ENCODE measurements at places on chromosomes 16 and 17. TPM values are rescaled to one million over a fixed set of nuclear protein-coding genes. Genes with fewer than 3 reads are reported as not detected.

IL4R gene
- 49.7 TPM for polyA plus RNA-seq

MFSD6L gene
- 3.3 TPM for polyA plus RNA-seq

TPSG1 gene
- not detected for polyA plus RNA-seq

DNA sequence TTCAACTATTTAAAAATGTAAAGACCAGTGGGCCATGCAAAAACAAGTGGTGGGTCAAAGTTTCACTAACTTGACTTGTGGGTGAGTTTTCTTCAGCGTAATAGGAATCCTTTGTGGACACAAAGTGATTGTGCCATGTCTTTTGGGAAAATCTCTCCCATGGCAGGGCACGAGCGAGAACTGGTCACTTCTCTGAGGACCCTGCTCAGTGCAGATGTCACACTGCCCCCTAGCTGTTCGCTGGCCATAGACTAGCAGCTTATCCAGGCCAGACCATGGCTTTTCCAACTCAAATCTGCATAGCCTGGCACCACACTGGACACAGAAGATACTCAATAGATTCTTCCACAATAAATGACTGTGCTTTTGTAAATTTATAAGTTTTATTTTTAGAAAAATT lies 306.0 kb upstream of the CCL2 start:
- H3K4me1 ChIP-seq = no peaks in the 10 kb centered on the region
- H3K27ac ChIP-seq = no peak overlapping the region
- H3K36me3 ChIP-seq = no peaks in the 10 kb centered on the region
- no peak for DNase-seq
- no peaks in the 10 kb centered on the region for H3K27me3 ChIP-seq

DNA sequence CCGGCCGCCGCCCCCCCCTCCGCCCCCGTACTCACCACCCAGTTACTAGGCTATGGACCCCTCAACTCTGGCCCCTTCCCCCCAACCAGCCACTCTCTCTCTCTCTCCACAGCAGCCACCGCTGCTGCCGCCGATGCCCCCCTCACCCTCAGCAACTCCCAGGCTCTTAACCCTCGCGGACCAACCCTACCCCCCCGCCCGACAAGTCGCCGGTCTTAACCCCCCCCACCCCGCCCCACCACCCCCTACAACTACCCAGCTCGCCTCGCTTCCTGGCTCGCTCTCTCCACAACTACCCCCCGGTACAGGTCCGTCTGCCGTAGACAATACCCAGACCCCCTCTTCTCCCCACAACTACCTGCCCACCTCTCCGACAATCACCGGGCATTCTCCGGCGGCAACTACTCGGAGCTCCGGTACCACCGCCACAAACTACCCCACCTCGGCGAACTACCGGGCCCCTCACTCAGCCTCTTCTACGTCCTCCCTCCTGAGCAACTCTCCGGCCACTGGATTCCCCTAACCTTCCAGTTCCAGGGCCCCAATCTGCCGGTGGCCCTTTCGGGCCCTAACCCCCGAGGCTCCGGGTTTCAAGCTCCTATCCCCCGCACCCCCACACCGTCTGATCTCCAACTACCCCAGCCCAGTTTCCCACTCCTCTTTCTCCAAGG lies 702 bp downstream of the PHF23 start:
- peaks cover 17% of the 10 kb centered on the region for H3K4me1 ChIP-seq
- peak overlapping the region; percentile 88 for H3K27ac ChIP-seq
- peak overlapping the region; percentile 79 for H3K4me3 ChIP-seq
- no peaks in the 10 kb centered on the region for H3K36me3 ChIP-seq
- no peaks in the 10 kb centered on the region for H3K27me3 ChIP-seq
- DNase-seq = no peak

DNA sequence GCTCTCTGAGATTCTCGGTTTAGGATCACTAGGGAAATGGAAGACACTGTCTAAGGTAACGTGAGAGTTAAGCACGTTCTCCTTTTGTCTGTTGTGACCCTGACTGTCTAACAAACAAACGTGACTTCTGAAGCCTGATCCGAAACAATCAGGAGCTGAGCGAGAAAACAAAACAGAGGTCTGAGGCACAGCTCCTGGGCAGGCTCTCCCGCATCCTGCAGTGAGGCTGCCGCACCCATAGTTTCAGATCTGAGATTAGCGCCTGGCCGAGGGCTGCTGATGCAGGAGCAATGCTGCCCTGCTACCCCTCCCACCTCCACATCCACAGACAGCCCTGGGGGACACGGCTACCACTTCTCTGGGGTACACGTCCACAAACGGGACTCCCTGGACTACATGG lies 46.7 kb downstream of the RNF157 start:
- no peak overlapping the region for H3K27ac ChIP-seq
